WTC11 (cell line): ENCODE measurements at places on chromosomes 2 and 18.

DNA sequence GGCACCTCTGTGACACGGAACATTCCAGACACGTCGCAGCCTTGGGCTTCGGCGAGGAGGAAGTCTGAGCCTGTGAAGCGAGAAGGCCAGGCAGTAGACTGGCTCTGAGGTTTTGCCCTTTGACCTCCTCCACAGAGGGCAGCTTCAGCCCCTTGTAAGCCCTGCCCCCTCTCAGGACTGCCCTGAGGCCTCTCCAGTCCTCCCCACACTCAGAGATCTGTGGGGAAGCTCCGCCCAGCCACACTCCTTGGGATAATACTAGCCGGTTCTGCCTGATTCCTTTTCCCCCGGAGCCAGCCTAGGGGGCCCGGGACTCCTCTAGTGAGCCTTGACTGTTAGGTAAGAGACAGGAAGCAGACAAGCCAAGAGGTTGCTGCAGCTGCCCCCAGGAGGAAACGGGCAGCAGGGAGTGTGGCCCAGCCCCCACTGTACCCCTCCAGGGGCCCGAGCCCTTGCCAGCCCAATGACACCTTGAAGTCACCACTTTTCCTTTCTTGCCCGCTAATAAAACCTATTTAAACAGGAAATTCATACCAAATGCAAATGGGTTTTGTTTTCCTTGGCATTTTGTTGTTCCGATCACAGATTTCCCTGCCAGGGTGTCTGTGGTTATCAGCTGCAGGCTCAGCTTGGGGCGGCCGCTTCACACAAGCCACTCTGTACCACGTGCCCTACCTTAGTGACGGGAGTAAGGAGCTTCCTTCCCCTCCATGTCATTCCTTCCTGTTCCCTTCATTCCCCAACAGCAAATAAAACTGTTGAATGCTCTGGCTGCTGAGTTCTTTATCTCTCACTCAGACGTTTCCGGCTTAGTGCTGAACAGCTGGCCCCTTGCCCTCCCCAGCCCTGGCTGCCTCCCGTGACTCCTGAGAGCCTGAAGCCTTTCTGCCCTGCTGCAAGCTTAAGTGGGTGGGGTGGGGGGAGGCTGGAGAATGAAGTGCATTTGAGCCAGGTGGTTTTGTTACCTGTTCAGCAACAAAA, 124.7 kb downstream of the CABLES1 start:
- DNase-seq = peak; percentile 74

DNA sequence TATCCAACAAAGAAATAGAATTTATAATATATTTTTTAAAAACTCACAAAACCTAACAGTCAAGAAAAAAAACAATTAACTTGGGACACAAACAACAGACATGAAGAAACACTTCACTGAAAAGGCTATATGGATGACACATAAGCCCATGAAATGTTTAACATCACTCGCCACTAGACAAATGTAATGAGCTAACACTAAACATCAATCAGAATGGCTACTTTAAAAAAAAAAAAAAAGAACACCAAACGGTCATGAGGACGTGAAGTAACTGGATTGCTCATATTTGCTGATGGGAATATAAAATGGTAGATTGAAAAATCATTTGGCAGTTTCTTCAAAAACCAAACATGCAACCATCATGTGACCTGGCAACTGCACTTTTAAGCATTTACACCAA, 97.3 kb upstream of the RGPD4 start:
- no peak for DNase-seq

GRCh38 chr2:871926-872680, 78.5 kb upstream of the SNTG2 start:
- DNase-seq = no peak

DNA sequence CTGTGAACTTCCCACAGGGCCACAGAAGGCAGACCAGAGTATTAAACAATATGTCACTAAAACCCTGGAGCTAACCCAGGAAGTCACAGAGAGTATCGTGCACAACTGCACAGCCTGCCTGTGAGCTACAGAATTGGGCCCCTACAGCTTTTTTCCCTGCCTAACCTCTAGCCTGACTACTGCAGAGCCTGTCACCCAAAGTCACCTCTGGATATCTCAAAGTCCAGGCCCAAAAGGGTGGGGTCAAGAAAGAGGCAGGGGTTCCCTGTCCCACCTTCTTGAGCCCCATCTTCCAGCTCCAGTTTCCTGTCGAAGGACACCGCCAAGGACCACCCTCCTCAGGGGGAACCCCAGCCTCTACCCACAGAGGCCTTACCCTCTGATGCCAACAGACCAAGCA, 13.5 kb downstream of the GAD1 start:
- no peak for DNase-seq

DNA sequence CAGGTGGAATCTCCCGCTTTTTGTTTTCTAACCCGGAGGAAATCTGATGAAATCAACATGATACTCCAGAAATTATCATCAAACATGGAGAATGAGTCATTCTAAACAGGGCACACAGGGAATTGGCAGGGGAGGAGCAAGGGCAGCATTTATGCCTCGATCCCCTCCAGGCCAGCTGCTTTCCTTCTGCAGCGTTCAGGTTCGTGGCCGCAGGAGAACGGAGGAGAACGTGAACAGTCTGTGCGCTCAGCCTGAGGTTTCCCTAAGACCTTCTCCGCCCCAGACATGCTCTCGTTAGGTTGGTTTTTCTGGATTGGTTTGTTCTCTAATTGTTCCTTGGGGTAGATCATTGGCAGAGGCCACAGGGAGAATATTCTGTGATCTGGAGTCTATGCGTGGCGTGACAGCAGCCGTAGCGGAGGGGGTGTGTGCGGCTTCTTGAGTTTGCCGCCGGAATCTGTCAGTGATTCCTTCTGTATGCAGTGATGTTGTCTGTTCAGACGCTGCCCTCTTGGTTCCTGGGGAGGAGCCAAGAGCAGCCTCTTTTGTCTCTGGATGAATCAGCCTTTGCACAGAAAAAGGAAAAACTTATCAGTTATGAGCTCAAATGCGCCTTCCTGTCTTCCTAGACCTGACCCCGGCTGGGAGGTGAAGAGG, 75.9 kb downstream of the SH3BP4 start:
- DNase-seq = no peak

GRCh38 chr18:58269931-58270330, 225.9 kb downstream of the NEDD4L start:
- DNase-seq = no peak

GRCh38 chr2:72915907-72916742, 1.2 kb upstream of the EMX1 start:
- peak; percentile 84 for DNase-seq

- DNase-seq = no peak
Observed at GRCh38 chr2:130261970-130262760, 63.9 kb upstream of the TUBA3E start.

- no peak for DNase-seq
Observed at GRCh38 chr2:121501031-121501430, 29.6 kb upstream of the RNU4ATAC start.

GRCh38 chr18:3246635-3247239, 864 bp upstream of the MYL12A start:
- no peak for DNase-seq

GRCh38 chr2:25076749-25077148, 34.9 kb downstream of the EFR3B start:
- DNase-seq = no peak

GRCh38 chr2:126994340-126994777, 95.7 kb downstream of the TEX51 start:
- no peak for DNase-seq

GRCh38 chr18:26722565-26722931, 143.0 kb downstream of the AQP4 start:
- DNase-seq = no peak

GRCh38 chr2:96414161-96414710, 78.7 kb downstream of the NCAPH start:
- DNase-seq = no peak

- DNase-seq = no peak
Observed at GRCh38 chr18:6719910-6720683, 9.4 kb upstream of the ARHGAP28 start.

GRCh38 chr2:229081411-229081810, 189.7 kb downstream of the PID1 start:
- DNase-seq = no peak

DNA sequence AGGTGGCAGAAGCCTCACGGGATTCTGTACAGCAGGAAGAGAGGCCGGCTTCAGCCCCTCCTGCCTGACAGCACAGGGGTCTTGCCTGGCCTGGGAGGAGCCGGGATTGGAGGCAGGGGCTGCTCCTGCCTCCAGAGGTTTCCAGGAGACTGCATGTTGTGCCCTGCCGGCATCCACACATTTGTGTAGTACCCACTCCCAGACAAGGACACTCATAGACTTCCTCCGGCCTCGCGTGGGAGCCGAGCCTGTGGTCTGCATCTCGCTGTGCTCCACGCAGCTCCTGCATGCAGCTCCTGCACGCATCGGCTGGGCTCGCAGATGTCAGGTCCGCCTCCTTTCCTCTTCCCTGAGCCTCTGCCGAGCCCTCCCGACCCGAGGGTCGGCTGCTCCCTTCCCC, 34.7 kb downstream of the TPO start:
- no peak for DNase-seq

DNA sequence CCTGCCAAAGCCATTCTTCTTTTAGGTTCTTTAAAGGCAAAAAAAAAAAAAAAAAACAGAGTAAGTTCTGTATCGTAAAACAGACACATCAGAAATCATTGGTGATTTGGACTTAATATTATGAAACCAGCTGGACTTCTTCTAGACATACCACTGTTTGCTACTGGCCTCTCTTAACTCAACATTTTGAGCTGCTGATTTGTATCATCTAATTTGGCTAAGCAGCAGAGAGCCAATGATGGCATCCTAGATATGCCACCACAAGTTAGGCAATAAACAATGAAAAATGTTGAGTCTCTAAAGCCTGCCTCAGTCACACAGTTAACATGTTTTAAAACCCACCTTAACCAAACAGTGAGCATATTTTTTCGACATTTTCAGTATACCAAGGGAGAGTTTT, 1034.3 kb upstream of the NXPH2 start:
- no peak for DNase-seq
